ENCODE measurements at places on chromosomes 5 and 9.

DNA sequence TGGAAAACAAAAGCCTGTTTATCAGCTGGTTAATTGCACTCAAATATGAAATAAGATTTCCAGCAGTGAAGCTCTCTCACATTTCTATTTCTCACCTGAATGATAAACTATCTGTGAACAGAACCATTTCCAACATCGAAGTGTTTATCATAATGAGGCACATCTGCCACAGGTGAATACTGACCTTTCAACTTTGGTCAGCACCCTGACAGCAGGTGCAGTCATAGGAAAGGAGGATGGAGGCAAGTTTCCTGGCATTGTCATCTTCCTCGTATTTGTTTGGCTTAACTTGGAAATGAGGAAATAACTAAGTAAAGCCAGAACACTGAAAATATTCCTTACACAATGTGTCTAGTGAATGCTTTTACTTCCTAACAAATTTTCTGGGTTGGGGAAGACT lies 716.4 kb downstream of the NR2F1-AS1 start:
- DNase-seq: no peak

- DNase-seq: no peak
These were observed 62.8 kb downstream of the COL15A1 start for GRCh38 chr9:99006511-99006910.

- no peak for DNase-seq
These were observed 43.9 kb upstream of the SEMA4D start for GRCh38 chr9:89541798-89542197.

DNA sequence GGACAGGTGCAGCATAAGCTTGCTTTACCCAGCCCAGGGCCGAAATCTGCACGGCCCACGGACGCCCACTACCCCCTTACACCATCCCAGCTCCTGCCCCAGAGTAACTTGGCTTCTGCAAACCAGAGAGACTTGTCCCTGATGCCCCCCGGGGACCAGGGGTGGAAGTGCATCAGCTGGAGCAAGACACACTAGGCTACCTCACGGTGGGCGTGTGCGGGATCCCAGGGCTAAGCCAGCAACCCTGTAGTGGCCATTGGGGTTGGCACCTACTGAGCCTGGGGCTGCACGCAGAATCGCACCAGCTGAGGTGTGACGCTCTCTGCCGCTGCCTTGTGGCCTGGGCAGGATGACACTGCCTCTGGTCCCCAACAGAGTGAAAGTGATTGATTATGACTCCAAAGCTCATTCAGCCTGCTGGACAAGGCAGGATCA lies 6.1 kb upstream of the ZNF79 start:
- DNase-seq: peak; percentile 35

- no peak for DNase-seq
These were observed 65.2 kb upstream of the SLC25A51 start for GRCh38 chr9:37969130-37969529.

DNA sequence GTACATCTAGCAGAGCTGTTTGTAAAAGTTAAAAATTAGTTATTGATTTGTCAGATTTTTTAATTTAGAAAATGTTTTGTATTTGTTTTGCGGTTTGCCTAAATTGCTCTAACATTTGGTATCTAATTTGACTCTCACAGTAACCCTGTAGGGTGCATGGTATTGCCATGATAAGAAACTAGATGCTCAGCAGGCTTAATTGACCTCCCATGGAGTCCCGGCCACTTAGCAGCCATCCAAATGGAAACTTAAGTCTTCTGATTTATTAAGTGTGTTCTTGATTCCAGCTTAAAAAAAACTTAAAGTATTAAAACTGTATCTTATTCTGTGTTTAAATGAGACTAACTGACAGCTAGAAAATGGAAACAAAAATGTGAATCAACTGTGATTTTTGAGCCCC lies 54.5 kb downstream of the CAST start:
- no peak for DNase-seq
